ENCODE measurements at places on chromosomes 7 and 10. TPM values are rescaled to one million over a fixed set of nuclear protein-coding genes. Genes with fewer than 3 reads are reported as not detected.

DNA sequence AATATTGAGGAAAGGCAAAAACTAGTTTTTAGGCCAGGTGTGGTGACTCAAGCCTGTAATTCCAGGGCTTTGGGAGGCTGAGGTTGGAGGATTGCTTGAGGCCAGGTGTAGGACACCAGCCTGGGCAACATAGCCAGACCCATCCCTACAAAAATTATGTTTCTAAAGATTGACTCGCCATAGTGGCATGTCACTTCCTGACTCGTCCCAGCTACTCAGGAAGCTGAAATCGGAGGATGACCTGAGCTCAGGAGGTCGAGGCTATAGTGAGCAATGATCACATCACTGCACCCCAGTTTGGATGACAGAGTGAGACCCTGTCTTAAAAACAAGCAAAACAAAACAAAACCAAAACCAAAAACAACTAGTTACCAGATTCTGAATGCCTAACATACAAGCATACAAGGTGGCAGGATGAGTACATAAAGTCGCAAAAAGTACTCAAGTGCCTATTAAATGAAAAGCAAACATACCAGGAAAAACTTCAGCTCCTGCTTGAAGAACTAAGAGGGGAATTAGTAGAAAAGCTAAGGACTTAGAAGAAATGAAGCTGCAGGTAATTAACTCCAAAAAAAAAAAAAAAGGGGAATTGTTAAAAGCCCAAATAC is 14.1 kb downstream of the ZNF398 start:
- no peak for DNase-seq

DNA sequence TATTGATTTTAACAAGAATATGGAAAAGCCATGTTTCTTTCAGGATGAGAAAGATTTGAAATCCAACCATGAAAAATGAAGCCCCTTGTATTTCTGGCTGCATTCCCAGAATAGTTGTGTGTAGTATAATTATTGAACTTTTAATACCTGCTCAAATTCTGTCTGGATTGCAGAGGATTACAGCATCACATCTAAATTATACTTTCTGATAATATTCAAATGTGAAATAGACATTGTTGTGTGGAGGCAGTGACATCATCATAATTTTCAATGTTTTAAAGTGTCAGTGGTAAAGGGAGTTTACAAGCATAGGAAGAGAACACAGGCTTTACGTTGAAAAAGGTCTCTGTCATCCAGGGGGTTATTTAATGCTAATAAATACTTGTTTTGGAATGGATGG is 93.4 kb downstream of the POLL start:
- no peak for DNase-seq

DNA sequence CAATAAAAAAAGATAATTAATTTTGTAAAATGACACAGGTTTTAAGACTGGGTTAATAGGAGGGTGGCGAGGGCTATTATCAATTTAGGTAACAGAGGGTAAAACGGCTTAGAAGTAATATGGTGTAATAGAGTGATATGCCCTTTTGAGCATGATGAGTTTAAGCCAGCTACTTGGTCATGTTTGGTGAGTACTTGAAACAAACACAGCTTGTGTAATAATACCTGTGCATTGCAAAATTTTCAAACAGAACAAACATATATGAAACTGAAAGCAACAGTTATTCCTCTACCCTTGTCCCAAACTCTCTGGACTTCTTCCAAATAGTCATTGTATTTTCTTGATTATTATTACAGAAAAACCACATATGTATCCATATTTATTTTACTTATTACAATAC is 241.7 kb downstream of the MAGI2 start:
- no peak for DNase-seq

Gene ANKRD30A
- not detected for total RNA-seq

Gene IFIT3
- 5.1 TPM for total RNA-seq
